ENCODE measurements at places on chromosomes 7 and 10.

DNA sequence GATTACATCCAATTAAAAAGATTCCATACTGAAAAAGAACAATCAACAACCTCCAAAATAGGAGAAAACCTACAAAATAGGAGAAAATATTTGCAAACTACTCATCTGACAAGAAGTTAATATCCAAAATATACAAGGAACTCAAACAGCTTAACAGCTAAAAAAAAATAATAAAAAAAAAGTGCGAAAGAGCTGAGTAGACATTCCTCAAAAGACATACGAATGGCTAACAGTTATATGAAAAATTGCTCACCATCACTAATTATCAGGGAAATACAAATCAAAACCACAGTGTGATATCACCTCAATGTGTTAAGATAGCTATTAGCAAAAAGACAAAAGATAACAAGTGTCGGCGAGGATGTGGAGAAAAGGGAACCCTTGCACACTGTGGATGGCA is 450.3 kb downstream of the PHTF2 start:
- DNase-seq = no peak

DNA sequence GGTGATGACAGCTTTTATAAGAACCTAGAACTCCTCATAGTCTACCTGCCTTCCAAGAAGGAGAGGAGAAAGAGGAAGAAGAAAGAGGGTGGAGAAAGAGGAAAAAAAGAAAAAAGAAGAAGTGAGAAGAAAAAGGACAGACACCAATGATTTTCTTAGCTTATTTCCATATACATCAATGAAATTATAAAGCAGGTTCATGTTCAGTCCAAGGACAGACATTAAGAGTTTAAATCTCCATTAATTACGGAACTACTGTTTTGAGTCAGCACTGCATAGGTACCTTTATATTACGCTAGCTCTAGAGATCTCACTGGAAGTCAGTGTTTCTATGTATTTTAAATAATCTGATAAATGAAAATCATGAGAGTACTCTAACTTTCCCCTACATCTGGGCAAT is 309.0 kb upstream of the HGF start:
- no peak for DNase-seq

DNA sequence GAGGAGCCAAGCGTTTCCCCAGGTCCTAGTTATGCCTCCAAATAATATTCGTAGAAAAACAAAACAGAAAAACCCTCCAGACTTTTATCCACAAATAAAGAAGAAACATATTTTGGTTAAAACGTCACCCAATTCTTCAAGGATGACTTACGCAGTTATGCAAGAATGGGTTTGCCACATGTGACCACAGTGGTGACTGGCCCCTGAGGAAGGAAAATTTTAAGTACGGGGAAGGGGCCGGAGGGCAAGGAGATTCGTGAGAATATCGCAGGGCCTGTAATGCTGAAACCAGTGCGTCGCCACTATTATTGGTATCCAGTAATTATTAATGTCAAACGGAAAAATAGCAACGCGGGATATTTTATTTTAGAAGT is 537 bp upstream of the MRPS24 start:
- no peak for DNase-seq

- no peak for DNase-seq
Measured at GRCh38 chr10:77253147-77253545, 384.5 kb downstream of the KCNMA1 start.

DNA sequence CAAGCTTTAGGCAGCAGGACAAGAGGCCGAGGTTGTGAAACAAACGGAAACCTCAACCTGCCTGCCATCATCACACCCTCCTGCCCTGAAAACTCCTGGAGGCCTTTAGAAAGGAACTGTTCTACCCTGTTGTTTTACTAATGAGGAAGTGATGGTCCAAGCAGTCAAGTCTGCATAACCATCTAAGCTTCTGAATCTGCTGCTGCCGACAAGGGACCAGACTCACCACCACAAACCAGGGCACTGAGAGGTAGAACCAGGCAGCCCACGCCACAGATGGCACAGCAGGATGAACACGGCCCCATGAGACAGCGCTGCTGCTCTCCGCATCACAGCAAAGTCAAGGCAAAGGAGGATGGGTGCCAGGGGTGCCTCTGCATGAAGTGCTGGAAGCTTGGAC is 209.4 kb downstream of the CELF2 start:
- no peak for DNase-seq

DNA sequence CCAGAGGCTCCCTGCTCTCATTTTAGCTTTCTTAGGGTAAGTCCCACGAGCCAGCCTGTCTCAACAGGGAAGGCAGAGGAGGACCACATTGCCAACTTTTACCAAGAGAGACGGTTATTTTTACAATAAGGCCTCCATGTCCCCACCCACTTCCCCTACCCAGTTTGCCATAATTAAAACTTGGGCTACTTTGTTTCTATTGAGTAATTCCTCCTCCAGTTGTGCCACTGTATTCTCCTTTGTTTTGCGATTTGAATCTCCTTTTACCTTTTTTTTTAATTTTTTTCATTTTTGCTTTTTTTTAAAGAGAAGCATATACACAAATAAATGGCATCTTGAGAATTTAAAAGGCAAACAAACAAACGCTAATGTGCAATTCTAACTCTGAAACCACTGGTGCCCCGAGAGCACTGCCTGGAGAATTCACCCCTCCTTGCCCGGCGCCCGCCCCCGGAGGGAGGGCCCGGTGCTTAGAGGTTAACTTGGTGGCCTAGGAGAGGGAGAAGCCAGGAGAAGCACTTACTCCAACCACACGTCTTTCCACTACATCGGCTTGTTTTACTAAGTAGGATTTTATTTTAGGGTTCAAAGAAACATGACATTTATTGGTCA is 282.3 kb downstream of the USP6NL start:
- DNase-seq = no peak

- no peak for DNase-seq
Measured at GRCh38 chr10:51743146-51743545, 43.8 kb upstream of the CSTF2T start.

GRCh38 chr10:125076121-125076825 is 84.1 kb downstream of the CTBP2 start:
- DNase-seq = no peak

DNA sequence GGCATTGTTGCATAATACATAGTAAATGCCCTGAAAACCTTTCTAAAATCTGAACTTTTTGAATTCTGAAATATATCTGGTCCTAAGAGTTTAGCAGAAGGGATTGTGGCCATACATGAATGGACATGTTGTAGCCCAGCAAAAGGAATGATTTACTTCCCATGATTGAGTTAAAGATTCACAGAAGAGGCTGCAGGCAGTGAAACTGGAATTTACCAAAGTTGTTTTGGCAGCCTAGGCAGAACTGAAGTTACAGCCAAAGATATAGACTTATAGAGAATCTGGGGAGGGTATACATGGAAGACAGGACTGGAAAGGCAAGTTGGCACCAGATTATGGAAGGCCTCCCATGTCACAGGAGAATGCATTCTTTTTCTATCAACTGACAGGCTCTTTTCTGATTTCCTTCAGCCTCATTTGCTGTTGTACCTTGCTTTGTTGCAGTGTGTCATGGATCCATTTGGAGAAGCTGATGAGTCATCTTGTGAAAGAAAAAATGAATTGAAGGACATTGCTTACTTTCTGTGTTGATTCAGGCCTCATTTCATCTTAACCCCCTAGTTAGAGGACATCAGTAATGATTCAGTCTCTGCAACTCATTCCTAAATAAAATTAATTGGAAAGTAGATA is 356.2 kb upstream of the LRGUK start:
- DNase-seq = no peak

DNA sequence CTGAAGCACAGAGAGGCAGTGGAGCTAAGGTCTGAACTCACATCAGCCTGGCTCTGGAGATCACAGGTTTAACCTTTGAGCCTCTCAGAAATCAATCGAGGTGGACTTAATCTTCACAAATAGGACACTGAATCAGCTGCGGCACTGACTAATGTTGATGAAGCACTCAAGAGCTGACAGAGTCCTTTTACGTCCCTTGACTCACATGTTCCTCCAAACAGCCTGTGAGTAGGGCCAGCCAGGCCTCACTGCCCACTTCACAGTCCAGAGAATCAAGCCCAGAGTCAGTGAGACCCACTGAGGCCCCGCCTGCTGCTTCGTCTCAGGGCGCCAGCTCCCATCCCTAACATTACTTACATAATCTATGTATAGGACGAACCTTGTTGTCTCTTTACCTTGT is 63.1 kb downstream of the TNS3 start:
- DNase-seq = no peak

Measured in DMS153 (cell line).